ENCODE measurements at places on chromosomes 11 and 22.

GRCh38 chr11:43697679-43698078 is 17.1 kb downstream of the HSD17B12 start:
- DNase-seq, result no peak

DNA sequence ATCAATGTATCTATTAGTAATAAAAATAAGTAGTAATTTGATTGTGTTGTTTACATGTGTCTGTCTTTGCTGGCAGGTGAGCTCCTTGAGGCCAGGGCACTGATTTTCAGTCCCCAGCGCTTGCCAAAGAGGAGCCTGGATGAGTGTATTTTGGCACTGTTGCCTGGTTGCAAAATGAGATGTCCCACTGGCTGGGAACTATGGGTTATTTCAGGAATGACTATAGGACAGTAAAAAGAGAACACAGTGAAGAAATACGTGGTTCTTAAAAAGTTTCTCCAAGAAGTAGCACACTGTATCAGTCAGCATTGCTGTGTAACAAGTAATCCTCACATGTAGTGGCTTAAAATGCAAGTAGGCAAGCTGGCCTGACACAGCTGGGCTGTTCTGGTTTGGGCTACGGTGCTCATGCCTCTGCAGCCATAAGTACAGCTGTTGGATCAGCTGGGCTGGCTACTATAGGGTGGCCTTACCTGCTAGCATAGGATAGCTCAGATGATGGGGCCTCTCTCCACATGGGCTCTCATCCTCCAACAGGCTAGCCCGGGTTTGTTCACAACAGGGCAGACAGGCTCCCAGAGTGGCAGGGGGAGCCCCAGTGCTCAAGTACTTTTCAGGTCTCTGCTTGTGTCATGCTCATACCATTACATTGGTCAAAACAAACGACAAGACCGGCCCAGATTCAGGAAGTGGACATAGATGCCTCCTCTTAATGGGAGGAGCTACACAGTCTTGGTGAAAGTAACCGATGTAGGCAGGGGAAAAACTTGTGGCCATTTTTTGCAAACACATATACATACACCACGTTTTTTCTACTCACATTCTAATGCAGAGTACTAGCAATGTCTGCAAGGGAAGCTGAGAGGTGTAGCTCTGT is 399.1 kb downstream of the LARGE1 start:
- no peak for DNase-seq

DNA sequence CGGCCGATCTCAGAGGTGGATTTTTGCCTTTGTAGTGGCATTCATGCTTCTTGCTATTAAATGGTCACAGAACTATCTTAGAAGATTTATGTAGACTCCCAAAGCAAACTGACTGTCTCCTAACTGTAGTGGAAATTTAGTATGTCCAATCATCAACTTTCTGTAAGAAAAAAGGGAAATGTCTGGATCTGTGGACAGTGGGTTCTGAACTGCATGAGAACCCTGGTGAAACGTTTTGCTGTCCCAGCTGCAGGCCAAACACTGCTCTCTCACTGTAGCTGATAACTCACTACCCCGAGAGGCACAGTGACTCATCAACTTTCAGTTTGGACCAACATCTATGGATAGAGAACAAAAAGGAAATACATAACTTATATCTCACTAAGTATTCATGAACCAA is 387.1 kb downstream of the SOX6 start:
- no peak for DNase-seq

DNA sequence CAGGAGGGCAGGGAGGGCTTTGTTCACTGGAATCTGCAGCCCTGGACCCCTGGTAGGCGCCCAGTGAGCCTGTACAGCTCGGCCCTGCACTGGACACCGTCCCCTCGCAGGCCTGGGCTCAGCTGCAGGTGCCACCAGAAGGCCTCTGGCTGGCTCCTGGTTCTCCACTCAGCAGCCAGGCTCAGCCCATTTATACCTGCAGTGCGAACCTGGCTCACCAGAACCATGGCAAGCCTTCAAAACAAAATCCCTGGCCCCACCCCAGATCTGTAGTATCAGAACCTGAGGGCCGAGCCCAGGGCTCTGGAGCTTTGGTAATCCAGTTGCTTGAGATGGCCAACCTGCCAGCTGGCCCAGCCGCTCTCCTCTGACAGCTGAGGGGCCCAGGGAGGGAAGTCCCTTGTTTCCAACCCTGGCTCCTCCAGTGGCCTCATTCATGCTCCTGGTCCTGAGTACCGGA is 870 bp upstream of the FREY1 start:
- DNase-seq, result no peak

- DNase-seq, result no peak
Measured at GRCh38 chr22:35910003-35910769, 118.4 kb downstream of the RBFOX2 start.

GRCh38 chr11:37370817-37371216 is 772.8 kb upstream of the RAG2 start:
- DNase-seq, result no peak

GRCh38 chr11:75229466-75229865 is 11.1 kb upstream of the TPBGL start:
- no peak for DNase-seq

DNA sequence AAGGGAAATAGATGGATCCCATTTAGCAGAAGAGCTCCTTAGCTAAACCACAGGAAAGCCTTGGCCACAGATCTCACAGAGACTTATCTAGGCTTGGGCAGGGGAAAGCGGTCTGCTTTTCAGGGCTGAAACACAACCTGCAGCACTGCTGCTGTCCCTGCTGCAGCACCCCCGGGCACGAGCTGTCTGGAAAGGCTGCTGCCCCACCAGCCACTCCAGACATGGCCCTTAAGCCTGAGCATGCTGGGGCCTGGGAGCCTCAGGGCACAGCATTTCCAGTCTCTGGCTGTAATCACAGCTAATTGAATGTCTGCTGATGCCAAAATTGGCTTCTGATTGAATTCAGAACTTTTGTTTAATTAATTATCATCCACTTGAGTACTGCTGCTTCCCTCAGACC is 115.0 kb downstream of the TMPRSS5 start:
- DNase-seq, result no peak

GRCh38 chr11:33412241-33412640 is 155.1 kb downstream of the HIPK3 start:
- no peak for DNase-seq

- peak; percentile 67 for DNase-seq
Measured at GRCh38 chr11:61814247-61814957, 2.4 kb downstream of the FADS1 start.

GRCh38 chr11:45698777-45699497 is 33.5 kb upstream of the CHST1 start:
- no peak for DNase-seq

- DNase-seq, result no peak
Measured at GRCh38 chr11:4090258-4090657, 4.3 kb upstream of the RRM1 start.

- no peak for DNase-seq
Measured at GRCh38 chr22:19862619-19863246, 8.1 kb upstream of the GNB1L start.

DNA sequence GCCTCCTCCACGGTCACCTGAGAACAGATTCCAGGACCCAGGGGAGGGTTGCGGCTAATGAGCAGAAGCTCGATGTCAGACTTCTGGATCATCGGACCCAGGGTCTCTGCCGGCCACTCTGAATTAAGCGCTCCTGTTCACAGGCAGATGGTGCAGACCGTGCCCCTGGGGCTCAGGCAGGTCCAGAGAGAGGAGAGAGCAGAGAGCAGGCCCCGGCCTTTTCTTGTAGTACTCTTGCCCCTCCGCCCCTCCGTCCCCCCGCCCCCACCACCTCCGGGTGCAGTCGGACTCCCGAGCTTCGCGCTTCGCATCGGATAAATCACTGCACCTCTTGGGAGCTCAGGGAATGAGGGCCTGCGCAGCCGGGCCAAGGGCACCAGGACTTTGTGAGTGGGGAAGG is 50.3 kb downstream of the RPS6KA4 start:
- no peak for DNase-seq

DNA sequence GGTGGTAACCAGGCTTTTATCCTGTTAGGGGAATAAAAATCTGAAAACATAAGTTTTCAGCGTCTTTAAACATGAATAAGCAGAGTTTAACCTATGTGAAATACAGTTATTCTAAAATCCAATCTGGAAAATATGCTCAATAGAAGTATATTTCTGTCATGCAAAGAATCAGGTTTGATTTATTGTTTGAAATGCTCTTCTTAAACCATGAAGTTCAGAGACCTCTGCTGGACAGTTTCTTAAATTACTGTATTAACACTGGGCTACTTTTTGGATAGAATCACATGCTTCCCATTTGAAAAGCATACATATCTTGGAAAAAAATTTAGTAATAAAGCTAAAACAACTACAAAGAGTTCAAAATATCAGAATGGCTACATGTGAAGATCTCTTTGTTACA is 25.4 kb downstream of the APIP start:
- peak; percentile 56 for DNase-seq

GRCh38 chr11:133833898-133834681 is 11.2 kb downstream of the SPATA19 start:
- DNase-seq, result no peak

Measured in HCT116 (cell line).